ENCODE measurements at places on chromosomes 6 and 20.

GRCh38 chr6:64000818-64001491 lies 365.4 kb downstream of the PHF3 start:
- no peak for DNase-seq

- peak; percentile 79 for DNase-seq
These were observed 52.2 kb upstream of the FAM83C start for GRCh38 chr20:35344354-35344837.

DNA sequence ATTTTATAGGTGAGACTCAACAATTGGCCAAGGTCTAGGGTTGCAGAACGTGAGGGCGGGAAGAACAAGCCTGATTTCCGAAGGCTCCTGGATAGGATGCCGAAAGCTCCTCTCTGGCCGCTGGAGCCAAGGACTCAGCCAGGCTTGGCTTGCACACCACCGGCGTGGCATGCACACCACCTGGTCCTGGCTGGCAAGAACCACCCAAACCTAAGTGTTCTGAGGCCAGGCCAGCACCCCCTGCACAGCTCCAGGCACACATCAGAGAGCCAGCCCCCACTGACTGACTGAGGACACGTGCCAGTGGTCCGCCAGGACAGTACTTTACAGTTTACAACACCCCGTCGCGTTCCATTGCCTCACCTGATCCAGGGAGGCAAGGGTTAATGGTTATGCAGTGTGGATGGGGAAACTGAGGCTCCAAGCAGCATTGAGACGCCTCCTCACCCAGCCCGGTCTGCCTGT lies 414 bp downstream of the TGM2 start:
- DNase-seq: no peak

DNA sequence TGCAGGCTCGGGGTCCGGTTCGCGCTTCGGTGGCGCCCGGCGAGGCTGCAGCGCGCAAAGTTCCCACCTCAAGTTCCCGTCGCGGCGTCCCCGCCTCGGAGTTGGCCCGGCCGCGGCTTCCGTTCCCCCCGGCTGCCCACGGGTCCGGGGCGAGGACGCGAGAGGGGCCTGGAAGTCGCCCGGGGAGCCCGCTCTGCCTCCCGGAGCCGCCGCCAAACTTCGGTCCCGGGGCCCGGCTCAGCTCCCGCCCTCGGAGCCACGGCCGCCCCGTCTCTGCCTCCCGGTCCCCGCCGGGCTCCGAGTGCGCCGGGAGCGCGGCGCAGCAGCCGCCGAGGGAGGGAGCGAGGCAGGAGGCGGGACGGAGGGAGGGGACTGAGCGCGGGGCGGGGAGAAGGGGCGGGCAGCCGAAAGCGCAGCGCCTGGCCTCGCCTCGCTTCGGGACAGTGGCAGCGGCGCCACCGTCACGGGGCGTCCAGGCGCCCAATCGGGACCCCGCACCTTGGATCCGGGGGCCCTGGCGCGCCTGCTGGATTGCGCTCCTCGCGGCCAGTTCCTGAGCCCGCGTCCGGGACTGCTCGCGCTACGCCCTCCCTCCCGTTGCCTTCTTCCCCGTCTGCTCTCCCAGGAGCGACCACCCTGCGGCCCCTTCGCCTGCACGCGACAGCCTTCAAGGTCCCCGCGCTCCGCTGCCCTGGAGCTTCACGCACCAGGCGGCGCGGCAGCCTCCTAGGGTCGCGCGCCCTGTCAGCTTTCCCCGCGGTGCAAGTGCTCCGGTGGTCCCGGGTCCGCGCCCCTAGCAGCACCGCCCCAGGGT lies at the start of gene KCNG1:
Gene KCNG1, minus strand, starts transcription at position 305 of the 814 bp plus-strand sequence. CDS start 12,769 bp downstream, outside the sequence.
- peak; percentile 75 for DNase-seq

DNA sequence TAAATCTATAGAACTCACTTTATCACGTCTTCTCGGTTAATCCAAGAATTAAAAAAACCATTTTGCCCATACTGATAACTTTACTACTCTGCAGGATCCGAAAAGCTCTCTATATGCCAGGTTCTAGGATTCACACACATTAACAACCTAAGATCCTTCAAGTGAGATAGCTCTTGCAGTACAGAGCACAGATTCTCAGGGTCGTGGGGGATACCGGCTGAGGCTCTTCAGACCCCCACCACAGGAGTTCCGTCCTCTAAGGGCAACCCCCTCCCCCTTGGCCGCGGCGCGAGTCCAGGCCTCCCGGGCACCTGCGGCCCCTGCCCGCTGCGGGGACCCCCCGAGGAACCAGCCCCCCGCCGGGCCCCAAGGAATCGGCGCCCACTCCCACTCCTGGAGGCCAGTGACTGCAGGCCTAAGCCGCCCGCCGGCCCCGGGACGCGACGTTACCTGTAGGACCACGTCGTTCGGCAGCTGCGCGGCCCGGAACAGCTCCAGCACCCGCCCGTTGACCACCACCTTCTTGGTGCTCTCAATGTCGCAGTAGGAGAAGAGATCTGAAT lies 892 bp downstream of the REPS1 start:
- no peak for DNase-seq

- DNase-seq: peak; percentile 97
These were observed 104.7 kb upstream of the TMEM170B start for GRCh38 chr6:11432713-11433450.

DNA sequence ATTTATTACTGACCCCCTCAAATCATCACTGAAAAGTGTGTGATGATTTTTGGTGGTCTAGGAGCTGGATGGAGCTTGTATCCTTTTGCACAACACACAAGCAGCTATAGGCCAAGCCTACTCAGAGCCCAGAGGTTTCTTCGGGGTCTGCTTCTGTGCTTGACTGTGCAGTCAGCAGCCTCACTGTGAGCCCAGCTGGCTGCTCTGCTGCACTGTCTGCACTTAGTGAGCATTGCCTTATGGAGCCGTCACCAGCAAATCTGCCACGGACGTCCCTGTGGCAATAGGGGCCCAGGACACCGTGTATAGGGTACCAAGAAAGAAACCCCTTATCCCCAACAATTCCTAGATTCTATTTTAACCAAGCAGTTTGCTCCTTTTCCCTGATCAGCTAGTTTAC lies 38.6 kb upstream of the GMPR start:
- no peak for DNase-seq

GRCh38 chr6:169918239-169918953 lies 167.0 kb downstream of the ERMARD start:
- no peak for DNase-seq

DNA sequence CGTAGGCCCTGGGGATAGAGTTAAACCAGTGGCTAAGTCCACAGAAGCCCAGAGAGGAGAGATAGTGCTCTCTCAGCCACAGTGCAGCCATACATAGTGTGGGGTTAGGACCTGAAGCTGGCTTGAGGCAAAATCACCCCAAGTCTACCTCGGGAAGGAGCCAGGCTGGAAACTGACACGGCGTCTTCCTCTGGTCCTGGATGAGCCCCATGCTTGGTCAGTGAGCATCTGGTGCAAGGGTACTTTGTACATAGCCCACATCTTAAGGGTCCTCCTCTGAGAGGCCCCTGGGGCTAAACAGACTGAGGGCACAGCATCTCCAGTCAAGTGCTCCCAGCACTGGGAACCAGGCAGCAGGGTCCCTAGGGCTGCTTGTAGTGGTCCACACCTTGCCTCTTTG lies 45.6 kb downstream of the CDH26 start:
- DNase-seq: no peak

DNA sequence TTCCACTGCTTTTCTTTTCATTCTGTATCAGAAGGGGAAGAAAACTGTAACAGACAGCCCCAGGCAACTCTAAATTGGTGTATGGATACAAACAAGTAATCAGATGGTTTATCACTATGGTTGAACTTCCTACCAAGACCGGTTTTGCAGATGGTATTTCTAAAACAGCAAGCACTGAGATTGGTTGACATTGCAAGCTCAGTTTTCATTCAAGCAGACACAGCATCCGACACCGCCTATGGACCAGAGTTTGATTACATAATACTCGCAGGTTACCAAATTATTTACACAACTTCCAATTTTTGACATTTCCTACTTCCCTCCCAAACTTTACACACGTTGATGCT lies 209.9 kb downstream of the ALDH8A1 start:
- no peak for DNase-seq

- no peak for DNase-seq
These were observed 71.9 kb upstream of the NHSL1 start for GRCh38 chr6:138571181-138571580.

DNA sequence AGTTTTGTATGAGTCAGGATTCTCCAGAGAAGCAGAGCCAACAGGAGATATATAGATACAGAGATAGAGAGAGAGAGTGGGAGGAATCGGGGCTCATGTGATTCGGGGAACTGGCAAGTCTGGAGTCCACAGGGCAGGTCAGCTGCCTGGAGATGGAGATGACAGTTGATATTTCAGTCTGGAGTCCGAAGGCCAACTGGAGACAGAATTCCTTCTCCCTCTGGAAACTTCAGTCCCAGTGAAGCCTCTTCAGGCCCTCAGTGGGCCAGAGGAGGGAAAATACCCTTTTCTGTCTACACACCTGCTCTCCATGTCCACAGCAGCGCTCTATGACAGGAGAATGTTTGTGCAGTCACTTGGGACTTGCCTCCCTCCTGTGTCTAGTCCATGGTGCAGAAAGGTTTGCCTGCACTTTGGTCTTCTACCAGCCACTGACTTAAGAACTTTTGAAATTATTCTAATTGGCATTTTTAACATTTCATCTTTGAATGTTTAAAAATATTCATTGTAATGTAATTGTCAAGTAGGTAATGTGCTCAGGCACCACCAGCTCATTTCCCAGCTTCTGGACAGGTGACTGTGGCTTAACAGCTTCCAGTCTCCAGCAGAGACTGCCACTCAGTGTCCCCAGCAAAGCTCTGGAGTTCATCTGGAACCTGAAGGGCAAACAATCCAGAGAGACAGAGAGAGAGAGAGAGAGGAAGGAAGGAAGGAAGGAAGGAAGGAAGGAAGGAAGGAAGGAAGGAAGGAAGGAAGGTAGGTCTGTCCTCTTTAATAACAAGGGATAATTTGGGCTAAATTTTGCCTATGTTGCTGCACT lies 43.8 kb upstream of the AFDN start:
- DNase-seq: no peak

GRCh38 chr20:44690781-44691423 lies 24.3 kb upstream of the CCN5 start:
- DNase-seq: no peak

Measured in fibroblast of upper back skin (primary cell).